NCI-H187 (cell line): ENCODE measurements at places on chromosomes 2 and 18.

DNA sequence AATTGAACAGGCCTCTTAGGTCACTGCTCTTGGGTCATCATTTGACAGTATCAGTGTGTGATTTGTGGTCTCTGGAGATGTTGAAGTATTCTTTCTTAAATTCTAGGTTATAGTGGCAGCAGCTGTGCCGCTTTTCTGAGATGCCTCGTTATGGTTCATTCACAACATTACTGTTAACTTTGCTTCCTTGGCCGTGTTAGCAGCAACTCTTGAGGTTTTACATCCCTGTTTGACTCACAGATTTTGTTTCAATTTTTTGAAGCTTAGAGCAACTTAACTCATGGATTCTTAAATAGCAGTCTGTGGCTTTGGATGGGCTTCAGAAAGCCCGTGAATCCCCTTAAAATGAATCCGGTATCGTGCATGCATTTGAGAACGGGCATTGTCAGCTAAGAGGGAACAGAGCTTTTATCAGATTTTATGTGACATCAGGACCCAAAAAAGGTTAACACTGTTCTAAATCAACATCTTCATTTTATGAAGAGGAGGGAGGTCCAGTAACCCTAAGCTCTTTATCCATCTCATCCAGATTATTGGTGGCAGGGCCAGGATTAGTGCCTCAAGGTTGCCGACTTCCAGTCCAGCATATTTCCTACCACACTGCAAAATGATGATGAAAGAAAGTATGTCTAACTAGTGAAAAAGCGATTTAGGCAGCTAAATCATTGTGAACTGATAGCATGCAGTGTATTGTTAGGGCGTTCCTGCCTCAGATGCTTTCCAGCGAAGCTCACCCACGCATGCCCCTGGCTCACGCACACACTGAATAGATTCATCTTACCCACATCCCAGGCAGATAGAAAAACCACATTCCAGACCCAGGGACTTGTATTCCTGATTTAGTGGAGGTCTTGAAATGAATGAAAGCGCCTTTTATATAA is 5.1 kb downstream of the TRIB2 start:
- no peak for DNase-seq

DNA sequence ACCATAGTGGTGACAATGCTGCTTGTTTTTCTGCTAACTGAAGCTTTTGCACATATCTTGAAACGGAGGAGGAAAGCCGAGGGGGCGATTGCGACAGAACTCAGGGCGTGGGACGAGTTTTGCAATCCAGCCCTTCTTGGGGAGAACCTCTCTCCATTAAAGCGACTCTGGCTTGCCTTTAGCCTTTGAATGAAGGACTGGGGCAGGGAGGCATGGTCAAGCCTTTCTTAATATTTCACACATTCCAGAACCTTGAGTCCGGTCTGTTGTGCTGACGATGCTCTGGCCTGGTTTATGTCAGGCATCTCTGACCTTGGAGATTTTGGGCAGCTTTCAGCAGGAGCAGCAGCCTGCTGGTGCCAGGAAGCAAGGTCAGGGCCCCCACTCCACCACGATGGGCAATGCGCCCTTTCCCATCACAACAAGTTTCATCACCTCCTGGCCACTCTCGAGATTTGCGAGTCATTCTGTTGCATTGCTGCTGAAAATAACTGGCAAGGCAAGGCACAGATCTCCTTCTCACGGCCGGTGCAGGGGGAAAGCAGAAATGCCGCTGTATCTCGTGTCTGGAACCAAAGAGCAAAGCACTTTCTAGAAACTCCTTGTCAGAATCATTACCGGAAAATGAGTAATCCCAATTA is 10.8 kb downstream of the EMILIN2 start:
- no peak for DNase-seq

- DNase-seq, result peak; percentile 3
Measured at GRCh38 chr2:100262555-100263320, 59.6 kb downstream of the LONRF2 start.

DNA sequence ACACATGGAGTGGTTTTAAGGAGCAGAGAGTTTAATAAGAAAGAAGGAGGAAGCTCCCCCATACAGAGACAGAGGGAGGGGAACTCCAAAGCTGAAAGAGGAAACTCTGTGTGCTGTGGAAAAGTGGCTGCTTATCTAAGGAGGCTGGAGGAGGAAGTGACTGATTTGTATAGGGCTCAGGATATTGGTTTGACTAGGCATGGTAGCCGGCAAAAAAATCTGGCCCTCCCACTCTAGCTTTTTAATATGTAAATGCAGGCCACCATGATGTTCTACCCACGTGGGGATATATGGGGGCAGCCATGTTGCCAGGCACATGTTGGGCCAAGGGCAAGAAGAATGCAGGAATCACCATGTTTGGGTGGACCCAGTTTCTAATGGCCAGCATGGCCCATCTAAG is 64.3 kb downstream of the HNMT start:
- DNase-seq, result no peak

GRCh38 chr2:233849607-233850271 is 4.6 kb downstream of the HJURP start:
- DNase-seq, result no peak

DNA sequence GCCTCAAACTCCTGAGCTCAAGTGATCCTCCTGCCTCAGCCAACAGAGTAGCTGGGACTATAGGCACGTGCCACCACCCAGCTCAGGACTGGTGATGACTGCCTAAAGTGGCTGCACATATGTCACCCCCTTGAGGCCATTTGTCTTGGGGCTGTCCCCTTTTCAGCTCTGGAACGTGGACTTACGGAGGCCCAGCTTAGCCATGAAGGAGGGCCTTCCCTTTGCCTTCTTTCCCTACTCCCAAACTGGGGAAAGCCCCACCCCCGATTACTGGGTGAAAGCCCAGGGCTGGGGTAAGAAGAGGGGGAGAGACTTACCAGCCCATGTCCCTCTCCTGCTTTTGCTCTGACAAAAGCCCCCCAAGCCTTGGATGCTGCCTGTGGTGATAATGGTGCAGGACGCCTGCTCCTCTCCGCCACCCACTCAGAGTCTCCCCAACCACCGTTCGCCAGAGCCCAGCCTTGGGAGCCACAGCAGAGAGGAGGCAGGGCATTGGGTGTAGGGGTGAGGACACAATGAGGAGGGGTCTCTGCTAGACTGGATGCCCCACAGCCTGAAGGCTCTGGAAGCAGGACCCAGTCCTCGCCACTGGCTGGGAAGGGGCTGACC is 2.5 kb upstream of the DUSP2 start:
- no peak for DNase-seq

- DNase-seq, result peak; percentile 28
Measured at GRCh38 chr2:11071211-11071610, 84.1 kb upstream of the SLC66A3 start.

DNA sequence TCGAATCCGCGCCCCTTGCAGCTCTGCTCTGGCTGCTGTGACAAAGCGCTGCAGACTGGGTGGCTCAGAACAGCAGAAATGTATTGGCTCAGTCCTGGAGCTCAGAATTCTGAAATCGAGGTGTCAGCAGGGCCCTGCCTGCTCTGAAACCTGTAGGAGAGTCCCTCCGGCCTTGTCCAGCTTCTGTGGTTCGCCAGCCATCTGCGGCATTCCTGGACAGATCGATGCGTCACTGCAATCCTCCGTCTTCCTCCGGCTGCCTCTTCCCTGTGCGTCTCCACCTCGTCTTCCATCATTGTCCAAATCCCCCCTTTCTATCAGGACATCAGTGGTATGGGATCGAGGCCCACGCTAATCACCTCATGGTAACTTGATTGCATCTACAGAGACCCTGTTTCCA is 115.2 kb downstream of the RNF144A start:
- no peak for DNase-seq

DNA sequence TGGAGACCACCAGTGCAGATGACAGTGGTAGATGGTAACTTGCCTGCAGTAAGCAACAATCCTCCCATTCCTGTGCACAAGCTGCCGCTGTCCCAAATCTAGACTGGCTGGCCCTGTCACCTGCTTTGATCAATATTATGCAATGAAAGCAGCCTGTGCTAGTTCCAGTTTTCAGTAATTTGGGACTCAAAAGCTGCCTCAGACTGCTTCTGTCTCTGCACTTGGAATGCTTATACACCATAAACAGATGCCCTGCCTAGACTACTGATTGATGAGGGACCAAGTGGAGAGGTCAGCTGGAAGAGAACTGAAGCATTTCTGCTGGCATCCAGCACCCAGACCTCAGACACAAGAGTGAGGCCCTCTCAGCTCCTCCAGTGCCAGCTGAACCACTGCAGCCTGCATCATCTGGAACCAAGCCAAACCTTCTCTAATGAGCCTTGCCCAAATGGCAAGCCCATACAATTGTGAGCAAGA is 24.9 kb downstream of the CCBE1 start:
- DNase-seq, result peak; percentile 50
